ENCODE measurements at places on chromosomes 5 and 9.
A peak's percentile ranks its signal among the peaks of the same experiment; 100 is the strongest.

DNA sequence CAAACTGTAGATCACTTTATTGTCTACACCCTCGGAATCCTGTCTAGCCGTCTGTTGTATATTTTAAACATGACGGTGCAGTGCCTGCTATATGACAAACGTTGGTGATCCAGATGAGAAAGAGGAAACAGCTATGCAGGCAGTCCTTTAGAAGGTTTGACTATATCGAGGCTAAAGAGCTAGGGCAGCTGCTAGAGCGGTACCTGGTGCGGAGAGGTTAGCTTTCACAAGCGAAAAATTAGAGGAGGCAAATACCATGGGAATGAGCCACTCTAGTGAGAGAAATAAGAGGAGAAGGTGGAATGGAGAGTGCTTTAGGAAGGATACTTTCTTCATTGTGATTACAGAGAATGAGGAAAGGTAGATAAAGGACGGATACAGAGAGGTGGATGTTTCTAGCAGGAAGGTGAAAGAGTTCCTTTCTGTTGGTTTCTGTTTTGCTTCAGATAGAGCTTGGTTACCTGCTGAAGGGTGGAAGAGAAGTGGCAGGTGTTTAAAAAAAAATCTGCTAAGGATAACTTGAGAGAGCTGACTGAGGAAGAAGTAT lies 959 bp upstream of the FBXL17 start:
- no peak for DNase-seq

- DNase-seq = no peak
Observed at GRCh38 chr9:18357321-18357720, 116.6 kb upstream of the ADAMTSL1 start.

GRCh38 chr5:151130922-151131891 lies 26.4 kb downstream of the ANXA6 start:
- no peak for DNase-seq

DNA sequence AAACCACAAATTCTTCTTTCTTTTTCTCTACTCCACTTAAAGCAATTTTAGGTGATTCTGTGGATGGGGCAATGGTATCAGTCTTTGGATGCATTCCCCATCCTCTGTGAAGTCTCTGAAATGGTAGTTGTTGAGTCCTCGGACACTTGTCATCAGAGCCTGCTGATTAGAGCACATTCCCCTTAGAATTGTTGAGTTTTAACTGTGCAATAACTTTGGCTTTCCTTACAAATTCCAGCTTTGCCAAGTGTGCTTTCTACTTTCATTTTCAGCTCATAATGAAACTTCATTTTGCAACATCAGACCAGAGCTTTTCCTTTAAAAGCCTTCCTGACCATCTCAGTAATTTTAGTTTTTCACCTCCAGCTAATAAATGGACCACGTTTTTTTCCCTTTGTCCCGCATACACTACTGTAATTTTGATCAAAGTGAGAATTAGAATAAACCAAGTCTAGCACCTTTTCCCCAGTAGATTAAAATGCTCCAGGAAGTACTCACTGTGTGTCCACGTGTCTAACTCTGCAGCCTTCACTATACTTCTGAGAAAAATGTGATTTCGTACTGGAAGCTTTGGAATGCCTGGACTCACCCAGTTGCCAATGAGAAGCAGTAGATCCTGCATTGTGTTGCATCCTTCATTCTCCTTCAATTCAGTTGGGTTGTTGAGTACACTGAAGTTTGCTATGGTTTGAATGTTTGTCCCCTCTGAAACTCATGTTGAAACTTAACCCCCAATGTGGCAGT lies 135.6 kb downstream of the NTRK2 start:
- no peak for DNase-seq

DNA sequence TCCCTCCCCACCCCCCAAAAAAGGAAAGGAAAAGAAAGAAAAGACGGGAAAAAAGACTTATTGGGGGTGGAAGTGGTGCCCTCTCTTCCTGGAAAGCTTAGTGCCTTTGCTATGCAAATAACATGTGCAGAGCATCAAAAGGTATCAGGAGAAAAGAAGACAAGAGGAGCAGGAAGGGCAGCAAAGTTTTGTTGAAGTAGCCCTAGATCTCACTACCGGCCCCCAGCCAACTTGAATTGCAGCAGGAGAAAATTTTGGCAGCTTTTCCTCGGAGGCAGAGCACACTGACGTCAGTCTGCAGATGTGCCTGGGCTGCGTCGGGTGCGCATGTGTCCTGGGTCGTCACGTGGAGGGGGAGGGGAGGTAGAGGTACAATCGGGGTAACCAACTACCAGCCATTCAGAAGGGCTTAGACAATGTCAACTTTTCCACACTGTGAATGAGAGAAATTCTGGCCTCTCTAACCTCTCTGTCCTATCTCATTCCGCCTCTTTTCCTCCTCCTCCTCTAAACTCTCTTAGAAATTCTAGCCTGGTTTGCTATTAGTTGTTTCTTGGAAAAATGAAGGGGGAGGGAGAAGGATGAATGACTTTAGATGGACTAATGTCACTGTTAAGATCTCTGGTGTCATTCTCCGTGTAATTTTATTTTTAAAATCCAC lies at the start of gene ADAMTS6:
Gene ADAMTS6 (minus strand): TSS at position 286 of the 661 bp plus-strand sequence. CDS start 8,247 bp downstream, outside the sequence.
- peak; percentile 53 for DNase-seq

DNA sequence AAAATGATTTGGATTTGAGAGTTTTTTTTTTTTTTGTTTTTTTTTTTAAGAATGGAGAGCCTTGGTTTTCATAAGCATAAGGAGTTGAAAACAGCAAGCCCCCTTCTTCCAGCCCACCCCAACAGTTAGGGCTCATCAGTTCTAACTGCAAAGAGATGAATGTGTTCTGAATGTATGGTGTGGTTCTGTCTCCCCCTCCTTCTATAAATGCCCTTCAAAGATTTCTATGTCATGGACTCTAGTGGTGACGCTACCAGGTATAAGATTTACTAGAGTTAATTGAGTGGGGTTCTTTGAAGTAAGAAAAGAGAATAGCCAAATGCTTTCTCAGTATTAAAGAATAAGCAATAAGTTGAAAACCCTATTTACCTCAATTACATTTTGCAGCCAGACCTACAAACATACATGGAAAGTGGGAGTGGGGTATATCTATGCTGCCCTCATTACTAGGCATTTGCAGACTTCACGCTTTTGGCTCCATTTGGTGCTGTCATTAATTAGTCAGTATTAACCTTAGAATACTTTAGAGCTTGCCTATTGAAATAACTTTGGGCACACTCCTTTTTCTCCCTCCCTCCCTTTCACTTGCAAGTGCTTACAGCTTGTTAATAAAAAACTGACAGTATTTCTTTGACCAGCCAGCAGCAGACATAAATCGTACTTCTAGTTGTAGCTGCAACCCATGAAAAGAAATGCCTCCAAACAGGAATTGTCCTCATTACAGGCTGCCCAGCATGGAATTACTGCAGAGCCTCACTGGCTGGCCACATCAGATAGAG lies 667.2 kb upstream of the ZNF608 start:
- no peak for DNase-seq

DNA sequence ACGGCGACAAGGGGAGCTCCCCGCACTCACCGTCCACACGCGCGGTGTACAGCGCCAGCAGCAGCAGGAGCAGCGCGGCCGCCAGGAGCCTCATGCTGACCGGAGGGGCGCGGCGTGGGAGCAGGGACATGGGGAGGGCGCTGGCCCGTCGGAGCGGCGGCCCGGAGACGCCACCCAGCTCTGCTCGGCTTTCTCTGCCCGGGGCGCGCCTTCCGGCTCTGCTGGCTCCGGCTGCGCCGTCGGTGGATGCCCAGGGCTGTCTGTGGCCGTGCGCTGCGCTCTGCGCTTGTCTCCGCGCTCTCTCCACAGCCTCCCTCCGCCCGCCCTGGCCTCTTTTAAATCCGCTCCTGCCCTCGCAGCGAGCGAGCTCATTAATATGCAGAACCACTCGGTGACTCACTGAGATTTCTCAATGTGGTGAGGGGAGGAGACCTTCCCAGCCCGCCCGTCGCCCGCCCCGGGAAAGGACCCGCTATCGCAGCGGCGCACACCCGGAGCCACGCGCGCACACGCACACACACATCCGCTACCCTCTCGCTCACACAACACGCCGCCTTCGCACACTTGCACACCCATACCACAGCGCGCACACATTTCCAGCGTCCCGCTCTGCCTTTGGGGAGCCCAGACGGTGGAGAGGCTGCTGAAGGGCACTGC lies at the start of gene CXCL14:
Gene CXCL14 (minus strand): TSS at position 307 of the 657 bp plus-strand sequence. CDS start 213 bp downstream, at position 94.
- DNase-seq = no peak
